Stomach (tissue), 19 donors: ENCODE measurements at places on chromosomes 5 and 9. TPM values are rescaled to one million over a fixed set of nuclear protein-coding genes. Genes with fewer than 3 reads are reported as not detected.
A peak's percentile ranks its signal among the peaks of the same experiment; 100 is the strongest.

GRCh38 chr9:112699230-112699629, 18.7 kb downstream of the INIP start:
- no peak for DNase-seq

DNA sequence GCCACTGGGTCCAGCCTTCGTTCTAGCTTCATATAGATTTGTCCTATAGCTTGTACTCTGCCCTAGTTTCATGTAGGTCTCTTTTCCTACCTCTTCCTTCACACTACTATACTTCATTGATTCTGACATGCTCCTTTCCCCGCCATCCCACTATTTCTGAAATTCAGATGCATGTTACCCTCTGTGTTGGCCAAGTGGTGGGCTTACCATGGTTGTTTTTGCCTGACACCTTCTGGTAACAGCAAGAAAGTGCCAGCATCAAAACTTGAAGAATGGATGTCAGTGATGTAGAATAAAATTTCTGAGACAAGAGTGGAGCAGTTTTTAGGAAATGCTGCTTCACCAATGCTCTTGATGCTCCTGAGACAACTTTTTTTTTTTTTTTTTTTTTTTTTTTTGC, 19.5 kb upstream of the SERINC5 start:
- DNase-seq, result peak; percentile 74

GRCh38 chr5:56607551-56607950, 207.8 kb upstream of the MAP3K1 start:
- DNase-seq, result no peak

DNA sequence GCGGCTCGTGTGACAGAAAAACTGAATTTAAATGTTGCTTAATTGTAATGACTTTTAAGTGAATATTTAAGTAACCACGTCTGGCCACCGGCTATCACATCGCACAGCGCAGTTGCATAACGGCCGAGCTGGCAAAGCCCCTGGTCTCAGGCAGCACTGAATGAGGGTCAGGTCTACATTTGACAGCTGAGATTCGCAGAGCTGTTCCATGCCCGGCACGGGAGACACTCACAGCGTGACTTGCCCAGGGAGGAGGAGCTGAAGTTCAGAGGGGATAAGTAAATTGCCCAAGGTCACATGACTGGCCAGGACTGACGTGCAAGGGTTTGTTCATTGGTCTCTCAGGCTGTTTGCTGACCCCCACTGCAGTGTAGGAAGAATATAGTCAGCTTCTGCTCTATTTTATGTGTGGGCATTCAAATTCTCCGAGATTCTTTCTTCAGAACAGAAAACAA, 17.4 kb upstream of the COL5A1 start:
- DNase-seq, result no peak

- peak; percentile 43 for DNase-seq
These were observed at the start of gene C1QTNF2 for GRCh38 chr5:160369990-160370712. TSS of gene C1QTNF2 (minus strand) at chr5:160370626. CDS start at chr5:160355011, 15,615 bp downstream.

- DNase-seq, result no peak
These were observed 57.5 kb downstream of the HMGCS1 start for GRCh38 chr5:43255704-43256103.

- peak; percentile 22 for DNase-seq
These were observed 96.8 kb downstream of the PHF2 start for GRCh38 chr9:93673021-93673838.

GRCh38 chr5:131068893-131069643, 96.0 kb downstream of the HINT1 start:
- peak; percentile 69 for DNase-seq

GRCh38 chr9:93194221-93194625, 10.3 kb downstream of the WNK2 start:
- no peak for DNase-seq

GRCh38 chr5:74206579-74207550, 433.7 kb downstream of the ENC1 start:
- DNase-seq, result peak; percentile 45

- no peak for DNase-seq
These were observed 380.1 kb downstream of the IRX2 start for GRCh38 chr5:2371419-2371710.

- peak; percentile 87 for DNase-seq
These were observed 1.5 kb upstream of the IL17B start for GRCh38 chr5:149380466-149381121.

GRCh38 chr5:76165029-76165428, 81.8 kb downstream of the SV2C start:
- DNase-seq, result no peak

The GFI1B gene
- not detected for total RNA-seq

The MEGF10 gene
- under 0.01 TPM for total RNA-seq

The SOHLH1 gene
- not detected for total RNA-seq

The FBP1 gene
- total RNA-seq, result 34.4 TPM

The FAM221B gene
- not detected for total RNA-seq

The SLC44A1 gene
- 82.8 TPM for total RNA-seq

The LCP2 gene
- 0.58 TPM for total RNA-seq

The C9 gene
- total RNA-seq, result not detected

The ARL10 gene
- total RNA-seq, result 5.4 TPM

The INSL6 gene
- not detected for total RNA-seq

The TMEM174 gene
- total RNA-seq, result not detected

The PCDHA1 gene
- not detected for total RNA-seq
